ENCODE measurements at places on chromosomes 1 and 21.

DNA sequence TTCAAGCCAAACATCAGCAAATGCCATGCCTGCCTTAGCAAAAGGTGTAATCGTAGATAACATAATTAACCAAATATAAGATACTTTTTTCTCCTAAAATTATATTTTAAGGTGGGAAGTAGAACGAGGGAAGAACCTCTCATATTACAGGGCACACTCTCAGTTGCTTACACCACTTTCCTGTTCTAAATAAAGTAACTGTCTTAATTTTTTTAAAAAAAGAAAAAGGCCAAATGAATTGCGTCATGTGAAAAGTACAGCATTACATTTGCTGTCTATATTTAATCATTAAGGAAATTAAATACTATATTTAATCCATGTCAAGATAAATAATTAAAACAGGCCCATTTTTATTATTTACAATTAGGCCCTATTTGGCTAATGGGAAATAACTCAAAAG, 23.7 kb downstream of the JAK1 start:
- DNase-seq, result no peak

DNA sequence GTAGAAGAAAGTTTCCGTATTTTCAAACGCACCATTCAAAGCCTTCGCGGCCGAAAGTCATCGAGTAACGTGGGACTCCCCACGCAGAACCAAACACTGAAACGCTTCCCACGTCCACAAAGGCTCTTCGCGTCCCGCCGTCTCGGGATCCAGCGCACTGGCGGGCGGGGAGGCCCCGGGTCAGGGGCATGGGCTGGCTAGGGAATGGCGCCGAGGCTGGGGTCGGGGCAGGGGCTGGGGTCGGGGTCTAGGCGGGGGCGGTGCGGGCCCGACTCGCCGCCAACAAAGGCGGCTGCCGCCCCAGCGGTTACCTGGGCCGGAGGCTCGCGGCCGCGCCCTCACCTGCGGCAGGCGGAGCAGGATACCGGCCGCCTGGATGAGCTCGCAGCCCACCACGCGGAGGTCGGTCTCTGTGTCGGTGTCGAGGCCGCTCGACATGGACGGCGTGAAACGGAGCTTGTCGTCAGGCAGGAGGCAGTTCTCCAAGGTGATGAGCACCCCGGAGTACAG, 403 bp downstream of the CCNL2 start:
- DNase-seq, result no peak

GRCh38 chr1:203768256-203768655, 3.3 kb downstream of the LAX1 start:
- DNase-seq, result no peak

GRCh38 chr1:61300899-61301298, 218.5 kb downstream of the NFIA start:
- no peak for DNase-seq

DNA sequence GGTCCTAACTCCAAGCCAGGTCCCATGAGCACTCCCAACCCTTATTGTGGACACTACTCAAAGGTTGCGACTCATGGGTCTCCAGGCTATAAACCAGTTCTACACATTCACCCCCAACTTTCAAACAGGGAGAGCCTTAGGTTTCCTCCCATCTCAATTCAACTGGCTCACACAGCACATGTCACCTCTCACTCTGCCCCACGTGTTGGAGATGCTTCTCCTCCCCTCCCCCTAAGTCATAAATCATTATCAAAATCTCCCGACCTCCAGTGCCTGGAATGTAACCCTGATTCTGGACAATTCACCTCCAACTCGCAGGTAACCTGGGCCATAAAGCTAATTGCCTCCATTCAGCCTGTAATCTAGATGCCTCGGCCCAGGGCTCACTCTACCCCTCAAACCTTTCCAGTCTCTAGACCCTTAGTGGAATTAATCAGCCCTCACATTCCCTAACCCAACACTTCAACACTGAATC, 595 bp downstream of the AK2 start:
- no peak for DNase-seq

GRCh38 chr1:161200992-161201835, 953 bp upstream of the NDUFS2 start:
- DNase-seq, result no peak
